CD8-positive, alpha-beta memory T cell (primary cell): ENCODE measurements at places on chromosomes 2 and 18.
A peak's percentile ranks its signal among the peaks of the same experiment; 100 is the strongest.

GRCh38 chr2:178731300-178731699 is 75.9 kb downstream of the TTN start:
- DNase-seq: no peak

GRCh38 chr2:52794581-52794980 is 973.0 kb upstream of the CHAC2 start:
- DNase-seq: no peak

- peak; percentile 29 for DNase-seq
These were observed 32.2 kb downstream of the ZAP70 start for GRCh38 chr2:97745474-97746174.

DNA sequence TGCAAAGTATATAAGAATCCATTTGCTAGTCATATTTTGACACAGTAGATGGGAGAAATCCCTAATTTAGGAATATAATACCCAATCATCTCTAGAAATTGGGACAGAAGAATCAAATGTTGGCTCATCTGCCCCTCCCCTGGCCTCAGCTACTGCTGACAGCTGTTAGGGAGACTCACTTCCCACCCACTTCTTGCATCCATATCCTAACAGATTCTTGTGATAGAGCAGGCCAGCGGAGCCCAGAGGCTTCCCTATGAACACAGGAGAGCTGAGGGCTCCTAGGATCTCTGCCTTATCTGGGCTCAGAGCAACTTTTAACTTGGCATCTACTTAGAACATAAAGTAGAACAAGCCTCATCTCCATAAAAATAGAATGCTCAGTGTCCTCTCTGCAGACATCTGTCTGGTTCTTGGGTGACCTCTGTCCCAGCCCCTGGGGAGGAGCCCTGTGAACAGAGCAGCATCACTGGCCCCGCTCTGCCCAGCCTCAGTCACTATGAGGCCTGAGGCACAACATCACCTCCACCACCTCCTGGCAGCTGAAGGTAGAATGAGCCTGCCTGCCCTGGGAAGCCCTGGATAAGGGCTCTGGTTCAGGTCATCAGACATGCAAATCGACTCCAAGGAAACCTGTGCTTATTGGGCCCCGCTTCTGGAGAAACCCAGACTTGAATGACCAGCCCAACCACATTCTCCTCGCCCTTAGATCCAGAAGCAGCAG is 229.7 kb downstream of the ANKRD36B start:
- no peak for DNase-seq

- DNase-seq: no peak
These were observed 135.1 kb upstream of the TFPI start for GRCh38 chr2:187689372-187689771.

GRCh38 chr2:128311216-128311754 is 7.4 kb downstream of the HS6ST1 start:
- DNase-seq: peak; percentile 18

- no peak for DNase-seq
These were observed 225.5 kb downstream of the PARD3B start for GRCh38 chr2:204770735-204771134.

GRCh38 chr2:74927621-74928020 is 30.8 kb upstream of the POLE4 start:
- DNase-seq: no peak

DNA sequence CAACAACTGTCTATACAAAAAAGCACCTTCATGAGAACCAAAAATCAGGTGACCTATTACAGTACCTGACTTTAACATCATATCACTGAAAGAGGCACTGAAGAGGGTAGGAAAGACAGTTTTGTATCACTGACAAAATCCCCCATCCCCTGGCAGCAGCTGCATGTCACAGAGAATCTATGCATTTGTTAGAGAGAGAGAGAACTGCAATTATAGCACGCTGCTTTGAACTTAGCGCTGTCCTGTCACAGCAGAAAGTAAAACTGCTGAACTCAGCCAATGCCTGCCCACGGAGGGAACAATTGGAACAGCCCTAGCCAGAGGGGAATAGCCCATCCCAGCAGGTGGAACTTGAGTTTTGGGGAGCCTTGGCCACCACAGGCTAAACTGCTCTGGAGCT is 75.1 kb upstream of the NOL4 start:
- no peak for DNase-seq

- DNase-seq: no peak
These were observed 131.2 kb downstream of the KCTD1 start for GRCh38 chr18:26417190-26417589.
